GM12878 (cell line): ENCODE measurements at places on chromosomes 12 and 14. TPM values are rescaled to one million over a fixed set of nuclear protein-coding genes. Genes with fewer than 3 reads are reported as not detected.

- no peaks in the 10 kb centered on the region for H3K36me3 ChIP-seq
- no peak overlapping the region for H3K27ac ChIP-seq
- no peak overlapping the region for H3K4me3 ChIP-seq
- H3K27me3 ChIP-seq: peaks cover 9% of the 10 kb centered on the region
- no peaks in the 10 kb centered on the region for H3K4me1 ChIP-seq
Observed at GRCh38 chr12:109617491-109617890, 43.9 kb downstream of the MVK start.

- H3K4me3 ChIP-seq: no peak overlapping the region
- no peaks in the 10 kb centered on the region for H3K27me3 ChIP-seq
- no peak overlapping the region for H3K27ac ChIP-seq
- H3K4me1 ChIP-seq: no peaks in the 10 kb centered on the region
- no peaks in the 10 kb centered on the region for H3K36me3 ChIP-seq
Observed at GRCh38 chr12:126734710-126735109, 1532.3 kb upstream of the TMEM132C start.

DNA sequence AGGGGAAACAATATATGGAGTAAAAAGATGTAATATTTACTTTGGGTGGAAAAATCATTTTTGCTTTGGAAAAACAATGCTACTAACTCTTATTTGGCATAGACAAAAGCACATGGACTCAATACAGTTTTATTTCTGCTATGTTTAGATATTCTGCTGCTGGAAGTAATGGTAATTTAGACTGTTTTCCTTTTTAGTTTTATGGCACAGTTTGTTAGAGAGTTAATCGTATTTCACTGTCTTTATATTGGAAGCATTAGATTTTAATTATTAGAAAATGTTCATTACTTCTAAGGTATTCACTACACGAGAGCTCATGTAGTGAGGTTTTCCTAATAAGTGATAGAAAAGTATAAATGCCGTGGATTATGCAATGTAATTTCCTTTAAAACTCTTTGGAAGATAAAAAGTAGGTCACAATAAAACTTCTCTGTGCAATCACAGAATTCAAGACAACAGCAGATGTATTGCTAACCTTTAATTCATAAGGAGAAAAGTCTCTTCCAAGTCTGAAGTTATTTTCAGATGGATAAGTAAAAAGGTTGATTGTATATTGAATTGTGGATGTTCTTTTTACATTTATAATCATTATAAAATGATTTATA is 851.8 kb downstream of the TMTC2 start:
- H3K4me3 ChIP-seq: no peak overlapping the region
- H3K27ac ChIP-seq: no peak overlapping the region
- no peaks in the 10 kb centered on the region for H3K36me3 ChIP-seq

- no peak for DNase-seq
- no peaks in the 10 kb centered on the region; the same call in 1 of the 2 replicates for H3K36me3 ChIP-seq
- no peaks in the 10 kb centered on the region for H3K27me3 ChIP-seq
- H3K4me1 ChIP-seq: no peaks in the 10 kb centered on the region
- H3K4me3 ChIP-seq: no peak overlapping the region
Observed at GRCh38 chr14:67269298-67270060, 28.2 kb downstream of the PALS1 start.

GRCh38 chr14:61368114-61368710 is 46.8 kb downstream of the PRKCH start:
- H3K27ac ChIP-seq: peak overlapping the region; percentile 36
- H3K4me1 ChIP-seq: peaks cover 46% of the 10 kb centered on the region
- no peak overlapping the region for H3K4me3 ChIP-seq
- H3K27me3 ChIP-seq: no peaks in the 10 kb centered on the region

GRCh38 chr14:36721877-36722276 is 60.2 kb downstream of the PAX9 start:
- no peak overlapping the region for H3K4me3 ChIP-seq
- no peaks in the 10 kb centered on the region for H3K4me1 ChIP-seq
- H3K36me3 ChIP-seq: no peaks in the 10 kb centered on the region
- no peaks in the 10 kb centered on the region for H3K27me3 ChIP-seq
- no peak for DNase-seq

- H3K4me1 ChIP-seq: peaks cover 24% of the 10 kb centered on the region
- 0 out of 2 replicates have a peak overlapping the region, but pooled peaks have one; percentile 2 for H3K4me3 ChIP-seq
- H3K27me3 ChIP-seq: no peaks in the 10 kb centered on the region
- H3K36me3 ChIP-seq: no peaks in the 10 kb centered on the region
- DNase-seq: no peak
Observed at GRCh38 chr14:70008284-70009262, 129.4 kb downstream of the SMOC1 start.

- no peaks in the 10 kb centered on the region; the same call in 1 of the 2 replicates for H3K4me1 ChIP-seq
- no peak overlapping the region for H3K4me3 ChIP-seq
- no peaks in the 10 kb centered on the region for H3K27me3 ChIP-seq
- no peaks in the 10 kb centered on the region for H3K36me3 ChIP-seq
- no peak for DNase-seq
Observed at GRCh38 chr12:45518291-45519235, 210.9 kb upstream of the ARID2 start.

- H3K27ac ChIP-seq: no peak overlapping the region
- no peaks in the 10 kb centered on the region for H3K36me3 ChIP-seq
- no peak for DNase-seq
- H3K4me1 ChIP-seq: peaks cover 45% of the 10 kb centered on the region
- H3K27me3 ChIP-seq: no peaks in the 10 kb centered on the region
- H3K4me3 ChIP-seq: no peak overlapping the region
Observed at GRCh38 chr12:6608592-6609281, 1.6 kb upstream of the CHD4 start.

- no peak for DNase-seq
- H3K4me3 ChIP-seq: no peak overlapping the region
- H3K4me1 ChIP-seq: no peaks in the 10 kb centered on the region
- no peaks in the 10 kb centered on the region for H3K36me3 ChIP-seq
- no peaks in the 10 kb centered on the region for H3K27me3 ChIP-seq
Observed at GRCh38 chr12:75699251-75699650, 187.8 kb upstream of the KRR1 start.

- no peak overlapping the region for H3K4me3 ChIP-seq
- H3K36me3 ChIP-seq: no peaks in the 10 kb centered on the region
- no peaks in the 10 kb centered on the region; the same call in 1 of the 2 replicates for H3K4me1 ChIP-seq
- no peak overlapping the region for H3K27ac ChIP-seq
- DNase-seq: no peak
- H3K27me3 ChIP-seq: peaks cover 24% of the 10 kb centered on the region
Observed at GRCh38 chr12:6199531-6200255, 507 bp upstream of the CD9 start.

The SLC39A2 gene
- not detected in 2 replicates for total RNA-seq

The SIX4 gene
- total RNA-seq: 0.26 TPM in 1 of 2 replicates, not detected in the other

The LMNTD1 gene
- total RNA-seq: not detected in 2 replicates

The ABHD4 gene
- total RNA-seq: 10.2 and 15.1 TPM in 2 replicates

The DGLUCY gene
- total RNA-seq: 50.5 and 56.8 TPM in 2 replicates

The OR10P1 gene
- total RNA-seq: not detected in 2 replicates

The MORN3 gene
- total RNA-seq: 0.15 and 0.19 TPM in 2 replicates
